Smooth muscle cell of the brain vasculature (primary cell): ENCODE measurements at places on chromosomes 16 and 17.

GRCh38 chr17:57810721-57811637, 38.9 kb downstream of the MRPS23 start:
- DNase-seq: peak; percentile 80

DNA sequence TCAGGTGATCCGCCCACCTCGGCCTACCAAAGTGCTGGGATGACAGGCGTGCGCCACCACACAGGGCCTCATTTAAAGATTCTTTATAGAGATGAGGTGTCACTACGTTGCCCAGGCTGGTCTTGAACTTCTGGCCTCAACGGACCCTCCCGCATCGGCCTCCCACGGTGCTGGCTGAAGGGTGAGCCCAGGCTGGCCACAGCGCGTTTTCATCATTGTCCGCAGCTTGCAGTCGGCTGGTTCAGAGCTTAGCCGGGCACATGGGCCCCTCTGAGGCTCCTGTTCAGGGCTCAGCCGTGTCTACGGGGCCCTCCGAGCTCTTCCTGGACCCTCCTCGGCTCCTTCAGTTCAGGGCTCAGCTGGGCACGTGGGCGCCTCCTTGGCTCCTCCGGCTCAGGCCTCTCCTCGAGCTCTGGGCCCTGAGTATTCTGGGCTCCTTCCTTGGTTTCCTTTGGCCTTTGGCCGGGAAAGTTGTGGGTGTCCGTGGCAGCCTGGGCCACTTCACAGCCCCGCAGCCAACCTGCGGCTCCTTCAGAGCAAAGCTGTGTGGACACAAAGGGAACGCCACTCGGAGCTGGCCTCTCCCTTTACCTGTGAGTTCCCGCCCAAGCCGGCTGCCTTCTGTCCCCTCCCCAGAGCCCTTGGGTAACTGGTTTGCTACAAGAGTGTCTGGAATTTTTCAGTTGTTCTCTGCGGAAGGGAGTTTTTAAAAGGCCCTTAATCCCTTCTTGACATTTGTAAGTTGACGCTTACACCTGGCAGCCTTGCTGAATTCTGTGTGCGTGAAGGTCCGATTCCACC, 1.2 kb upstream of the MSLN start:
- DNase-seq: no peak

- no peak for DNase-seq
These were observed 1.0 kb downstream of the TLE7 start for GRCh38 chr16:71440669-71441347.

DNA sequence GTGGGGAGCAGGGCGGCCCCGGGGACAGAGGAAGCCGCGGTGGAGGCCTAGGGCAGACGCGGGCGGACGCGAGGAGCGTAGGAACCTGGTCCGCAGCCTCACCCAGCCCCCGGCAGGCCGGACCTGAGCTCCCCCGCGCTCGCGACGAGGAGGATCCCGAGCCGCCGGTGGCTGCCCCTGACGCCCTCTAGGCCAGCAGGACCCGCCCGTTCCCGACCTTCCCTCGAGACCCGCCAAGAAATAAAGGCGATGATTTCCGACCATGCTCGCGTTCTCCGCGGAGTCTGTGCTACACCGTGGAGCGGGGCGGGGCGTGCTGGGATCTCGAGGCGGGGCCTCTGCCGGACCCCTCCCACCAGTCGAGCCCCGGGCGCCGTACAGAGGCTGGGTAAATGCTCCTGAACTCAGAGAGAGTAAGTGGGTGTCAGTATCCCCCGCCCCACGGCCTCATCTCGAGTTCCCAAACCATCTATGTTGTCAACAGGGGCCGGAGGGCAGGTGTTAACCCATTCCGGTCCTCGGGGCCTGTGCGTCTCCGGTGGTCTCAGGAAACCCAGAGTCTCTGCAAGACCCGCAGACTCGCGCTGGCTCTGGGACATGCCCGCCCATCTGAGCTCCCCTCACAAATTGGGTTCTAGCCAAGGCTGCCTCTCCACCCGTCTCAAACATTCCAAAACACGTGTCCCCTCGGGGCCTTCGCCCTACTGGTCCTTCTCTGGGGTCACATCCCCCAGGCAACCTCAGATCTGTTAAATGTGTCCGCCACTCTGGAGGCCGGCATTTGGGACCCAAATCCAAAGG, 13.7 kb downstream of the SYCE1L start:
- DNase-seq: no peak

GRCh38 chr16:1435921-1436697, 5.2 kb downstream of the PERCC1 start:
- DNase-seq: no peak

DNA sequence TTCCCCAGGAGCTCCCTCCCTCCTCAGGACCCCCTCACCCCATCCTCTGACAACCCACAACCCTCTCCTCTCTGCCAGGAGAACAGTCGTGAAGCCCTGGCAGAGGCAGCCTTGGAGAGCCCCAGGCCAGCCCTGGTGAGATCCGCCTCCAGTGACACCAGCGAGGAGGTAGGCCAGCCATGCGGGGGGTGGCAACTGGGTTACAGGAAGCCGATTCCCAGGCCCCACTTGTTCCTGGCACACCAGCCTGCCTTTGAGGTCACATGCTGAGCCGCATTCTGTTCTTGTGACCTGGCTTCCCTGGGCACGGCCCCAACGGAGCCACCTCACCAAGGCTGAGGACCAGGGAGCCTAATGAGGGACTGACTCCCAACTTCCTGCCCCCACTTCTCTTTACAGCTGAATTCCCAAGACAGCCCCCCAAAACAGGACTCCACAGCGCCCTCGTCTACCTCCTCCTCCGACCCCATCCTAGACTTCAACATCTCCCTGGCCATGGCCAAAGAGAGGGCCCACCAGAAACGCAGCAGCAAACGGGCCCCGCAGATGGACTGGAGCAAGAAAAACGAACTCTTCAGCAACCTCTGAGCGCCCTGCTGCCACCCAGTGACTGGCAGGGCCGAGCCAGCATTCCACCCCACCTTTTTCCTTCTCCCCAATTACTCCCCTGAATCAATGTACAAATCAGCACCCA, 7.9 kb downstream of the NAT9 start:
- no peak for DNase-seq

DNA sequence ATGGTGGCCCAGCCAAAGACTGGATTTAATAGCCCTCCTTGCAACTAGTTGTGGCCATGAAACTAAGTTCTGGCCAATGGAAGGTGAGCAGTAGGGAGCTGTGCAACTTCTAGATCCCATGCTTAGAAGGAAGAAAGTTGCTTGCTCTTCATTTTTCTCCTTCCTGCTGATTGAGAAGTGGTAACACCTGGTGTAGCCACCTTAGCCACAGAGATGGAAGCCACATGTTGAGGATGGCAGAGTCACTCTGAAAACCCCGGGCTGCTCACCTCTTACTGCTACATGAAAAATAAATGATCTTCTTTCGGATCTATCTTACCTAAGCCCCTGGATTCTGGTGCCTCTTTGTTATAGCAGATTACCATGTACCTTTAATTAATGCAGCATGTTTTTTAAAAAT, 10.3 kb upstream of the ATP5MC1 start:
- DNase-seq: no peak

GRCh38 chr16:67872131-67872630, 671 bp upstream of the EDC4 start:
- DNase-seq: no peak

GRCh38 chr16:84281074-84281473, 13.6 kb upstream of the WFDC1 start:
- DNase-seq: no peak

GRCh38 chr17:44935116-44935515, 12.5 kb downstream of the KIF18B start:
- DNase-seq: no peak

DNA sequence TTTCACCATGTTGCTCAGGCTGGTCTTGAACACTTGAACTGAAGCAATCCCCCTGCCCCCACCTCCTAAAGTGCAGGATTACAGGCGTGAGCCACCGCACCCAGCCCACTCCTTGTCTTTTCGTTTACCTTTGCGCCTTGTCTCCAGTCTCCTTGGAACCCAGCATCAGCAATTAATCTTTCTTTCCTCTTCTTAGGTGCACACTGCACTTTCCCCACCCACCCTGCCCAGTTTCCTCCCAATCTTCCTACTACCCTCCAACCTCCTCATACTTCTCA, 1.5 kb upstream of the CLDN7 start:
- no peak for DNase-seq

- DNase-seq: no peak
These were observed 14.7 kb upstream of the MLLT6 start for GRCh38 chr17:38690386-38690785.

GRCh38 chr16:83849421-83849820, 41.6 kb downstream of the HSBP1 start:
- DNase-seq: no peak

GRCh38 chr17:72419866-72420774, 299.3 kb downstream of the SOX9 start:
- no peak for DNase-seq

- DNase-seq: no peak
These were observed 8.8 kb downstream of the TUBB3 start for GRCh38 chr16:89931964-89932363.
